ENCODE measurements at places on chromosomes 5 and 9.
A peak's percentile ranks its signal among the peaks of the same experiment; 100 is the strongest.

- no peak for DNase-seq
These were observed 3.5 kb upstream of the AIF1L start for GRCh38 chr9:131092548-131093440.

GRCh38 chr5:62460578-62460983 is 48.0 kb downstream of the IPO11 start:
- DNase-seq: no peak

GRCh38 chr5:10667431-10668057 is 93.5 kb downstream of the DAP start:
- no peak for DNase-seq

DNA sequence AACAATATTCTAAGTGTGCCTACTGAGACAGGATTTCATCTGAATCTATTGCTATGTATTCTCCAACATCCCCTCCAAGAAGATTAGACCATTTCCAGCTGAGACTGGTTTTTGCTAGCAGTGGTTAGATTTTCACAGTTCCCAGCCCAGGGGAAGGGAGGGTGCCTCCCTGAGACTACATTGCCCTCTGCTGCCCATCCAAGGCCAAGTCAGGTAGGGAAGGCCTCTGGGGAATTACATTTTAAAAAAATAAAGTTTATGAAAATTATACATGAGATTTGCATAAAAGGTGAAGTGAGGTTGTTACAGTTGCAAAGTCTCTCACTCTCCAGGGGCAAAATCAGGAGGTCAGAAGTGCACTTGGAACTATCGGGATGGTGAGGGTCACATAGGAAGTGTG is 28.0 kb upstream of the SYK start:
- no peak for DNase-seq

GRCh38 chr5:80631278-80632259 is 22.9 kb upstream of the MSH3 start:
- DNase-seq: no peak

DNA sequence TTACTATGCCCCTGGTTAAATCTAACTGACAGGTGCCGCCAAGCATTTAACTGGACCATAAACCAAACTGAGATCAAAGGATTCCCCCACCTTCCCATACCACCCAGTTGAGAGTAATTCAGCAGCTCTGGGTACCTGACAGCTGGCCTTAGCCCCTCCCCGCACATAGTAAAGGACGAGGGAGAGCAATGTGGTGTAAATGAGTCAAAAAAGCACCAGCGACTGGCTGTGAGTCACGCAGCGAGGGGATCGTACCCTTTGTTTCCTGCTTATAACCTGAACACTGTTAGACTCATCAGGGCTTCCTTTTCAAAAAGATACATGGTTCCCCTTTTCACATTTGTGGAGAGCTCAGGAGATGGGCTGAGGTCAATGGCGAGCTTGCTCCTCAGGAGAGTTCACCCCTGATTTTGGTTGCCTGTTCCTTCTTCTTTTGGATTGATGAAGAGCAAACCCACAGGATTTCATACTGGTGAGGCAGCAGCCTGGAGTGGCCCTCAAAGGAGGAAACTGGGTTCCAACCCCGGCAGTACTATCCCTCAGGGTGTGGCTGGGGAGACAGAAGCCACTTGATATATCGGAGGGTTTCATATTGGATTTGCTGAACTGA is 71.5 kb downstream of the ANKRD33B start:
- DNase-seq: peak; percentile 15

GRCh38 chr9:88782931-88783710 is 208.1 kb upstream of the S1PR3 start:
- DNase-seq: no peak

GRCh38 chr5:132207778-132208177 is 19.9 kb downstream of the P4HA2 start:
- no peak for DNase-seq

DNA sequence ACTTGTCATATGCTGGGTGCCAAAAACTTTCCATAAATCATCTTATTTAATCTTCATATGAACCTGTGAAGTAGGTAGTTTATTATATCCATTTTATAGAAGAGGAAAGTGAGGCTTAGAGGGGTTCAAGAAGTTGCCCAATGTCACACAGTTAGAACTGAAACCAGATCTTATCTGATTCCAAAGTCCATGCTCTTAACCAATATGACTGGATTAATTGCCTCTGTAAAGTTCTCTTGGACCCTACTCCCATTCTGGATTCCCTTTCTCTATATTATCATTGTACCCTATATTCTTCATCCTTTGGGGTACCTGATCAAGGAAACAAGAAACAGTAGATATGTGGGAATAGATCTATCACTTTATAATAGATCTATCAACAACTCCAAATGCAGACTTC is 64.5 kb upstream of the GCNT4 start:
- DNase-seq: no peak

DNA sequence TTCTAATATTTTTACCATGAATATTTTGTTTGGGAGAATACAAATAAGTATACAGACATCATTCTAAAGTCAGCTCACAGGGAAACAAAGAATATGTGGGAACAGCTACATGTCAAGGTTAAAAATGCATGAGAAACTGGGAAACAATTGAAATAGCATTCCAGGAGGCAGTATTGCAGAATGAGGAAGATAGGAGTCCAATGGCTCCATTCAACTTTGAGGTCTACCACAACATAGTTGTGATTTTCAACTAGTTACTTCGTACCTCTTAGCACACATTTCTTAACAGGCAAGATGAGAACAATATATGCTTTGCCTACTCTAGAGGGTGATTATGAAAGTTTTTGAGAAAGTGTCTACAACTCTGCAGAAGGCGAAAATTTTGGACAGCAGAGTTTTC is 35.2 kb upstream of the CAST start:
- no peak for DNase-seq

GRCh38 chr5:166083183-166083959 is 2208.1 kb upstream of the WWC1 start:
- DNase-seq: no peak

DNA sequence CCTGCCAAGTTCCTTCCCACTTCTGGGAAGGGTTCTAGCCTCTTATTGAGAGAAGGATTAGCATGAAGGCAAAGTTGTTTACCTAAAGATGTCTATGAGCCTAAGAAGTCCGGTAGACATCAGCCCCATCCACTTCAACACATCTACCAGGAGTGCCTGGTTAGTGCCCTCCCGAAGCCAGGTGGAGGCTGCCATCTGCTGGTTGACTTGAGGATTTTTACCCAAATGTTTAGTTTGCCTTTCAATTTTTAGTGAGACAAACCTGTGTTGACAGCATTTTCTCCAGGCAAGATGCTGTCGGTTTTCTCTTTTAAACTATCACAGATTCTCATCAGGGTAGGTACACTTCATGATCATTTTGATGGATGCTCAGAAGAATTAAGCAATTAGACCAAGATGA is 83.6 kb upstream of the TNFSF8 start:
- DNase-seq: peak; percentile 61

DNA sequence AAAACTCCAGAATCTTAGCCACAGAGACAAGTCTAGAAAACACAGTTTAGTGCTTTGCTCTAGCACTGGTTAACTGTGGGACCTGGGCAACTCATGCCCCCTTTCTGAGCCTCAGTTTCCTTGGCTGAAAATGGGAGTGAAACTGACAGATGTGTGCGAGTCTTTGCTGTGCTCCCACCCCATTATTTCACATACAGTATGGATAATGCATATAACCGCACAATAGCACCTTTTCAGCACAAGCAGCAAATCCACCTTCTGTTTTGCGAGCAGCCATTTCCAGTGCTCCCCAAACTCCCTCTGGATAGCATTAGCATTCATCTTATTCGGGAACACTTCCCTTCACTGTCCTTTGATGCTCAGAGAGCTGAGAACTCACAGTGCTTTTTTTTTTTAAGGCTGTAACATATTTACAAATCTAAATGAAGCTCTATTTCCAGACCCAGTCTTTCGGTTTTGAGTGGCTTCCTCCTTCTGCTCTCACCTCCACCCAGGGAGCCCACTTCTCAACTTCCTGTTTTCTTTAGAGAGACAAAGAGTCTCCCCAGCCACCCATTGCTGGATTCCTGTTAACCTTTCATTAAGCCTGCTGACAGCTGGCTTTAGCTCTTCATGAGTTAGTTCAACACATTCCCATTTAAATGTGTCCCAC is 49.2 kb downstream of the TIMD4 start:
- DNase-seq: no peak

GRCh38 chr5:32709750-32710549 is 1.2 kb upstream of the NPR3 start:
- no peak for DNase-seq

GRCh38 chr5:147046281-147046680 is 167.7 kb upstream of the PPP2R2B start:
- DNase-seq: no peak

GRCh38 chr5:664343-664993 is 28.7 kb downstream of the TPPP start:
- no peak for DNase-seq

DNA sequence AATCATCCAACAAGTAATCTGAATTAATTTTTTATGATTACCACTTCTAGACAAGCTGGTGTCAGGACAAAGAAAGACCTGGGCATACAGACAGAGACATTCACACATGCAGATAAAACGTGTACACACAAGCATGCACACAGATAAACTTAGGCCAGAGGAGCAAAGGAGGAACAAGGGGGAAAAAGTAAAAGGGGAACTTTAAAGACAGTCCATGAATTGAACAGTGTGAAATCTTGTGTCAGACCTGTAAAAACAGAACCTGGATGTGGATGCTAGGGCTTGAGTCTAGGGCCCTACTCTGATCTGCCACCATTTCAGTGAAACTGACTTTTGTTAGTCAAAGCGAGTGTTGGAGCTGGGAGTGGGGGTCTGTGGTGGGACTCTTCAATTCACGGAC is 11.2 kb upstream of the ZSWIM6 start:
- DNase-seq: no peak

- no peak for DNase-seq
These were observed 37.9 kb downstream of the ARHGEF28 start for GRCh38 chr5:73663860-73664240.

DNA sequence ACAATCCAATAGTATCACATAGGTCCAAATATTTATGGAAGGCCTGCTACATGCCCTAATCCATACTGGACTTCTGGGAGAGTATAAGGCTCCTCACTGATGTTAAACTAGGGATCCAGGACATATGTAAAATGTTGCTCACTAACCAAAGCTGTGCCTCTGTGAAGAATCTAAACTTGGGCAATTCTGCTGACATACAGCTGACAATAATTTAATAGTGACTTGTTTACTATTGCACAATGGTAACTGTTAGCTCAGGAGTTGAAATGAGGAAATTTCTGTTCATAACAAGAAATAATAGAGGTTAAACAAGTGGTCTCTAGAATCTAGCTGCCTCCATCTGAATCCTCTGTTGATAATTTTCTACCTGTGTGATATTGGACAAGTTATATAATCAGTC is 14.9 kb upstream of the CTXN3 start:
- DNase-seq: no peak

DNA sequence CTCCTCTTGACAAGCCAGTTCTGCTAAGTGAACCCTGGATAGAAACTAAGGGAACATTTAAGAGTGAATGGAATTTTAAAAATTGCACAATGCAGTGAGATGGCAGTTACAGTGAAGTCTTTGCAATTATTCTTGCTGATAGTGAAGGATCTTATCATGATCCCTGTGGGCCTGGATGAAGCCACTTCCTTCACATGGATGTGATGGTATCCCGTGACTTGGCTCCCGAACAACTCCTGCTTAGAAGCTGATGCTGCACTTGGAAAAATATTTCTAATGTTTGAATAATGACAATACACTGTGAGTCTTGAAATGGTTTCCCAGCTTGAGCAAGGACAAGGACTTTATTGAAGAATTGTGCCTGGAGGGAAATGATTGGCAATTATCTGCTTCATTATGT is 49.2 kb upstream of the NTRK2 start:
- no peak for DNase-seq

DNA sequence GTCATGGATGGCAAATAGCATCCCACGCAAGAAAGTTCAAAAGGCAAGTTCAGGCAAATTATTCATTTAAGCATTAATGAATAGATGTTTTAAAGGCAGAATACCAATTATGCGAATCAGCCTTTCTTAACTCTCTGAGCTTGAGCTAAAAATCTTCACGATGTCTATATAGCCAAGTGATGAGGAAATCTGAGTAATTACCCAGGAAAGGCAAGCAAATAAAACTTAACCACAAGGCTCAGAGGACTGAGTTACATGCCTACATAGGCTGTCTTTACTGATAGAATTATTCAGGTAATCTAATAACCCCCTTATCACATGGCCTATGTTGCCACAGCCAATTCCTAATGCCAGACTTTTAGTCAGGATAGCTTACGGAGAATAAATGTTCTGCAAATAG is 120.8 kb upstream of the MTAP start:
- no peak for DNase-seq
